ENCODE measurements at places on chromosomes 5 and 9.

GRCh38 chr9:99867968-99868367 is 38.5 kb upstream of the STX17 start:
- no peak for DNase-seq

DNA sequence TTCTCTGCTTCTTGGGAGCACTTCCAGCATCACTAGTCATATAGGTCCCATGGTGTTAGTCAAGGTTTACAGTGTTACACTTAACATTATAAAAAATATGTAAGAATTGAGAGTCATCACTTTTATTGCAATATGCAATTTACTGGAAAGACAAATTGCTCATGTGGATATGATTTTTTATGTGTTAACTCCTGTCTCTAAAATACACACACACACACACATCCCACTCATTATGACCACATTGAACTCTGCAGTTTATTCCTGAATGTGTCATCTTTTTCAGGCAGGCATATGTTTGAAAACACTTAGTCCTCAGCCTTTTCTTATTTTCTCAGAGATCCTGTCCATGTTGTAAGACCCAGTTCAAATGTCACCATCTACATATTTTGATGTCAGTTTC is 148.5 kb upstream of the MRPS30 start:
- no peak for DNase-seq

DNA sequence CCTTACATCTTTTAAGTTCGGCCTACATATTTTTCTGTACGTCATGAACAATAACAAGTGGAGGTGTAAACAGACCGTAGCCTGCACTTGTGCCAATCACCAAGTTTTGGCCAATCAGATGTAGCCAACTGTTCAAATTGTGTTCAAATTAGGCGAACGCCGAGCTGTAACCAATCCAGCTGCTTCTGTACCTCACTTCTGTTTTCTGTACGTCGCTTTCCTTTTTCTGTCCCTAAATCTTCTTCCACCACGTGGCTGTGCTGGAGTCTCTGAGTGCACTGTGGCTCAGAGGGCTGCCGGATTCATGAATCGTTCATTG is 26.4 kb downstream of the TRIM14 start:
- DNase-seq = no peak

DNA sequence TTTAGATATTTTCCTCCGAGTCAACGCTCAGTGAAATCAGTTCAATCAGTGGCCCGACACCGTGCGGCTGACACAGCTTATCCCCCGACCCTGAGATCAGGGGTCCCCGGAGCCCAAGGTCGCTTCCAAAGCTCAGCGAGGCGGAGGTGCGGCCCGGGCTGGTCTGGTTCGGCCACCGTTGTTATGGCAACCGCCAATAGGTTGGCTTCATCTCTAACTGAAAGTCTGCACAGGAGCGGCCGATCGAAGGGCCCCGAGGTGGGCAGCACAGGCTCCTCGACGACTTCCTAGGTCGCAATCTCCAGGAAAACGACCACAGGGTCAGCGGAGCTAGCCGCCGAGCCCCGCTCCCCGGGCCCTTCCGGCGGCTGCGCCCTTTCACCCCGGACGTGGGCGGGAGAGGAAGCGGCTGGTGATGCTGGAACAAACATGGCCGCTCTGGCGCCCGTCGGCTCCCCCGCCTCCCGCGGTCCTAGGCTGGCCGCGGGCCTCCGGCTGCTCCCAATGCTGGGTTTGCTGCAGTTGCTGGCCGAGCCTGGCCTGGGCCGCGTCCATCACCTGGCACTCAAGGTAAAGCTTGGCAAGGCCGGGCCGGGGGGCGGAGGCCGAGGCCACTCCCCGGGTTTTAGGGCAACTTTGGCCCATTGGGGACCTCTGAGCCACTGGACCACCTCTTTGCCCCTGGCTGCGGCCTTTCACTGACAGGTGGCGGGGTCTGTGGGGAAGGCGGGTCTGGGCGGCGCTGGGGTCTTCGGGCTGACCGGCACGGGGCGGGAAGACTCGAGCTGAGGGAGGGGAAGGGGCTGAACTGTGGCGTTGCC is at the start of gene GPR107:
Gene GPR107 (plus strand): TSS at position 403 of the 821 bp plus-strand sequence. CDS start 27 bp downstream, at position 430.
- DNase-seq = peak; percentile 70

GRCh38 chr5:147558826-147559225 is 49.0 kb upstream of the DPYSL3 start:
- no peak for DNase-seq

- no peak for DNase-seq
Observed at GRCh38 chr9:90966480-90967144, 165.0 kb downstream of the SYK start.

DNA sequence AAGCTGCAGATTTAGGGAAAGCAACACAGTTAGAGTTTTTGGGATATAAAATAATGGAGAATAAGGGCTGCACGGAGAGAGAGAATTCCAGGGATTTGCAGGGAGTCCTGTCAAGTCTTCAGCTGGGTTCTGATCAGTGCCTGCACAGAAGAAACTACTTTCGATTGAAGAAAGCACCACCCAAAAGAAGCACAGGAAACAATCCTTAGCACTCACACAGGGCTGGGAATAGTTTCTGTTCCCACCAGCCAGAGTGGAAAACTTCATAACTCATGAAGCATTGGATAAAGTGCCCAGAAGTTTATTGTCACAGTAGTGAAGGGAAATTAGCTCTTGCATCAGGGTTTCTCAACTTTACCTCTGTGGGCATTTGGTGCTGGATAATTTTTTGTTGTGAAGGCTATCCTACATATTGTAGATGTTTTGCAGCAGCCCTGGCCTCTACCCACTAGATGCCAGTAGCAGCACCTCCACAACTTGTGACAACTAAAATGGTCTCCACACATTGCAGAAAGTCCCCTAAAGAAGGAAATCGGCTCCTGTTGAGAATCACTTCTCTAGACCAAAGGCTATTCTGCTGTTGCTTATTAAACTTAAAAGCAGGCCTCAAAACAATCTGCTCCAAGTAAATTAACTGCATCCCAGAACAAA is 71.0 kb upstream of the FAM120A start:
- no peak for DNase-seq

GRCh38 chr9:37061768-37062167 is 27.7 kb upstream of the PAX5 start:
- no peak for DNase-seq

DNA sequence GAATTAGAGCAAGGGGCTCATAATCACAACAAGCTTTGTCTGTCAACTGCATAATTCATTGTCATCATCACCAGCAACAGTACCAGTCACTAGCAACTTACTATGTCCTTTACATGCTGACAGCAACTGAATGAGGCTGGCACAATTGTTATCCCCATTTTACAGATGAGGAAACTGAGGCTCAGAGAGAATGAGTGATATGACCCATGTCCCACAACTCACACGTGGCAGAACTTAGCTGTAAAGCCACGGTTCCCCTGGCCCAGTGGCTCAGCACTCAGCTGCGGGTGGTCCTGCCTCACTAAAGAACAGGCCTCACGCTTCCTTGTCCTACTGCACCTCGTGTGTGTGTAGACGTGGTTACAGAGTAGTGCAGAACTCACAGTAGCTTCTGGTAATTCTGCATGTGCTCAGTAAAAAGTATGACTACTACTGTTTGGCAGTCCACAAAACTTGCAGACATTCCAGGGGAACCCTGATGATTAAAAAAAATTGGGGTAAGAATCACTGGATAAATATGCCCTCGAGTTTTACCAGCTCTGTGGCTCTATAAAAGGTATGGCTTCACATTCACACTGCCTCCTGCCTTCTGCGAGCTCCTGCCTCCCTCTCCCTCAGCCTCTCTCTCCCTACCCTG is 30.2 kb downstream of the AFAP1L1 start:
- DNase-seq = no peak

DNA sequence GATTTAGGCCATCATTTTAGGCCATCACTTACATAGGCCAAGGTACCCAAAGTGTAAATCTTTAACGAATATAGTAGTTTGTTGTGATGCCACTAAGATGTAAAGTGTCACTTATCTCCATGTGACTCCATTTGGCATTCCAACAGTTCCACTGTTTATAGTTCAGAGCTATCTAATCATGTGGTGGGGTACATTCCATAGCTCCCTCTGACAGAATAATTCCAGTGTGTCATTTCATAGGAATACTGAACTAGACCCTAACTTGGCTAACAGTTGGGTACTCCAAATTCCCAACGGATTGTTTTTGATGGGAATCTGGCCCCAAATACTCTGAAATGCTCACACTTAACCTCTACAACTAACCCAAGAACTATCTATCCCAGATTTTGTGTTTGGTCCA is 76.7 kb upstream of the FST start:
- DNase-seq = no peak

DNA sequence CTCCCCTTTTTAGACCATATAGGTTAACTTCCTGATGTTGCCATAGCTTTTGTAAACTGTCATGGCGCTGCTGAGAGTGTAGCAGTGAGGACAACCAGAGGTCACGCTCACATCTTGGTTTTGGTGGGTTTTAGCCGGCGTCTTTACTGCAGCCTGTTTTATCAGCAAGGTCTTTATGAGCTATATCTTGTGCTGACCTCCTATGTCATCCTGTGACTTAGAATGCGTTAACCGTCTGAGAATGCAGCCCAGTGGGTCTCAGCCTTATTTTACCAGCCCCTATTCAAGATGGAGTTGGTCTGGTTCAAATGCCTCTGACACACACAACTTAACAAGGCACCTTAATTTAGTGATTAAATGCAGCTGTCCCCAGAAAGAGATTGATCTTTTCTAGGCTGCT is 23.9 kb upstream of the KDM4C start:
- no peak for DNase-seq

- DNase-seq = no peak
Observed at GRCh38 chr5:891117-891836, 1.3 kb downstream of the BRD9 start.

GRCh38 chr5:104018299-104018698 is 455.7 kb upstream of the NUDT12 start:
- DNase-seq = no peak

DNA sequence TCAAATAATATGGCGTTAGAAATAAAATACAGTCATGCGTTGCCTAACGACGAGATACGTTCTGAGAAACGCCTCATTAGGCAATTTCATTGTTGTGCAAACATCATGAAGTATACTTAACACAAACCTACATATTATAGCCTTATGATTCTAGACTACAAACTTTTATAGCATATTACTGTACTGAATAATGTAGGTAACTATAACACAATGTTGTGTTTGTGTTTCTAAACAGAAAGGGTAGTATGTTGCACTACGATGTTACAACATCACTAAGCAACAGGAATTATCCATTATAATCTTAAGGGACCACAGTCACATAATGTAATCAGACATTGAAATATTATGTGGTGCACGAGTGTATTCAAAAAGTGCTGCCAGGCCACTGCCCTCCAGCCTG is 3.0 kb upstream of the SMC2 start:
- DNase-seq = no peak

DNA sequence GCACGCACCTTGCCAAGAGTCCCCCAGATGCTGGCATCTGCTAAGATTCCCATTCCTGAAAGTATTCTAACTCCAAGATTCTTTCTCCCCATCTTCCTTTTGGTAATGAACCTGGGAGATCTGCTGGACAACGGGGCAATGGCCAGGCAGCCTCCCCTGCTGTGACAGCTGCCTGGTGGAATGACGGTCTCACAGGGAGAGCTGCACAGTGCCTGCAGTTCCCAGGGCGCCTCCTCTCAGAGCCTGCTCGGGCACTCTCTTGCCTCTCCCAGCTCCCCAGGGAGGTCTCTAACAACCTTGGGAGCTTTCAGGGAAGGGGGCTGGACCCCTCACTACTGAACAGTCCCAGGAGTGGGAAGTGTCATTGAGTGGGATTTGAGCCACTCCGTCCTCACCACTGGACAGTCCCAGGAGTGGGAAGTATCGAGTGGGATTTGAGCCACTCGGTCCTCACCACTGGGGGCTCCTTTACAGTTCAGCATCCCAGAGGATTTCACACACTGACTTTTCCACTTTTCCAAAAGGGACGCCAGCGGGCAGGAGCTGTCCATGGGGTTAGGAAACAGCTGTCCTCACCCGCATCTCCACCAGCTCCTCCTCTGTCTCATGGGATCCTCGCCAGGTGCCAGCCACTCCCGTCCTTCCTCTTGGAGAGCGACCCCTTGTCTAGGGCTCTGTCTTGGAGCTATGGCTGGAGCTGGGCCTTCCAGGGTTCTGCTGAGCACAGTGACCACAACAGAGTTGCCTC is 65.7 kb downstream of the ADAMTS2 start:
- no peak for DNase-seq

- no peak for DNase-seq
Observed at GRCh38 chr5:181246276-181247049, 2.8 kb upstream of the RACK1 start.

DNA sequence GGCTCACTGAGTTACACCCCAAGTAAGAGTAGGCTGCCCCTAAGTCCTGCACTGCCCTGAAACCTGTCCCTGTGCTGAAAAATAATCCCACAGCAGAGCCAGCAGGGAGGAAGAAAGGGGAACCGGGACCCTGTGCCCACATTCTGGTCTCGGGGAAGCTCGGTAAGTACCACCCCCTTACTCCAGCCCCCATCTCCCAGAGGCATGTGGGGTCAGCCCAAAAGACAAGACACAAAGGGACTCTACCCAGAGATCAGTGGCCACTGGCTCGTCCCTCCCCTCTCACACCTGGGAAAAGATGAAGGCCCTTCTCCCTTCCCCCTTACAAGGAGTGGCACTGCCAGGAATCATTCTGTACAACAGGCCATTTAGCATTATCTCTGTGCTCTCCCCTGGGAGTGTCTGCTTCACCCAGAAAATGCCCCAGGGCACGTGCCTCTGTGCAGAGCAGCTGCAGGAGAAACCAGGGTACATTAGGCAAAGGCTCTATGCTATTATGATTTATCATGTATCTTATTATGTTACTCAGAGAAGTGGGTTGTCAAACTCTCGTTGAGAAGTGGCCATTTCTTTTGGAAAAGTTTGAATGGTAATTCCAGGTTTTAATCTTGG is 71.3 kb downstream of the NDFIP1 start:
- DNase-seq = no peak

DNA sequence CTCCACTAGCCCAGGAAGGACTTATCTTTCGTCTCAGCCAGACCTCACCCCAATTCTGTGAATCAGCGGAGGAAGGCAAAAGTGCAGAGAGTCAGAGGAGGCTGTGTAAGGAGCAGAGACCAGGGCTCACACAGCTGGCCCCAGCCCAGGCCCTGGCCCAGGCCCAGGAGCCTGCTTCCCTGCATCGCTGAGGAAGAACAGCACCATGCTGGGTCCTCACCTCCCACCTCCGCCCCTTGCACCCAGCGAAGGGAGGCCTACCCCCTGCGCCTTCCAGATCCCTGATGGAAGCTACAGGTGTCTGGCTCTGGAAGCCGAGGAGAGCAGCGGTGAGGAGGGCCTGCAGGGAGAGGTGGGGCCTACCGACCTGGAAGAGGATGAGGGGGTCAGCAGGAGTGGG is 22.3 kb upstream of the SYNPO start:
- no peak for DNase-seq

DNA sequence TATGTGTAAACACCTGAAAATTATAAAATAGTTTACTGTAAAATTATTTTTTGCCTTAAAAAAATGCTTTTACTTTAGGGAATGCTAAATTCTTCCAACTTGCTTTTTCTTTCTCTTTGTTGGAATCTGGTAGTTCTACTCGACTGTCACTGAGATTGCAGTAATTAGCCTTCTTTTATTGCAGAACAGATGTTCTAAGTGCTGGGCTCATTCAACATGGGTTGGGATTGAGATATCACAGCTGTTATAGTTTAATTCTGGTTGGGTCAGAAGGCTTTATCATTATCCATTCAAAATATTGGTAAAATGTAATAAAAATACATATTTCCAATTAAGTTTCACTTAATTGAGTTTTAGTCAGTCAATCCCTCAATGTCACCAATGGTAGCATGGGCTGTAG is 686.7 kb downstream of the CDH18 start:
- peak; percentile 7 for DNase-seq

- peak; percentile 59 for DNase-seq
Observed at GRCh38 chr9:28956116-28956880, 1383.0 kb upstream of the C9orf72 start.

- no peak for DNase-seq
Observed at GRCh38 chr9:84554069-84554664, 115.4 kb upstream of the NTRK2 start.

Measured in NCI-H2171 (cell line).